ENCODE measurements at places on chromosomes 2 and 18. TPM values are rescaled to one million over a fixed set of nuclear protein-coding genes. Genes with fewer than 3 reads are reported as not detected.

SETBP1 gene
- total RNA-seq = 4.9 TPM

SP5 gene
- not detected for total RNA-seq

PXDN gene
- total RNA-seq = 111 TPM

CHRND gene
- total RNA-seq = not detected

STAMBP gene
- 23.6 TPM for total RNA-seq

UGT1A3 gene
- total RNA-seq = not detected

ITGB6 gene
- total RNA-seq = not detected

LRRTM1 gene
- not detected for total RNA-seq

CHN1 gene
- total RNA-seq = 203 TPM

HRH4 gene
- total RNA-seq = under 0.01 TPM

CDC42EP3 gene
- 5.6 TPM for total RNA-seq

CXCR2 gene
- not detected for total RNA-seq

ARHGAP25 gene
- total RNA-seq = 5.8 TPM

GCKR gene
- total RNA-seq = 0.26 TPM

PLB1 gene
- 1.8 TPM for total RNA-seq

SP100 gene
- 93.0 TPM for total RNA-seq

RAB10 gene
- 94.1 TPM for total RNA-seq

ACYP2 gene
- total RNA-seq = 22.1 TPM

POMC gene
- total RNA-seq = 0.66 TPM

FOXI3 gene
- total RNA-seq = not detected

RIT2 gene
- not detected for total RNA-seq

DYNAP gene
- total RNA-seq = not detected

MOCOS gene
- 9.0 TPM for total RNA-seq

DNAH7 gene
- total RNA-seq = 0.99 TPM

ARPC2 gene
- 199 TPM for total RNA-seq

PROKR1 gene
- total RNA-seq = not detected

DLX1 gene
- not detected for total RNA-seq

DSG4 gene
- total RNA-seq = not detected

FZD7 gene
- total RNA-seq = 39.1 TPM

SKOR2 gene
- total RNA-seq = not detected

CABLES1 gene
- 15.7 TPM for total RNA-seq

ATL2 gene
- 62.1 TPM for total RNA-seq

RETREG2 gene
- 88.7 TPM for total RNA-seq

GRP gene
- total RNA-seq = not detected

BZW1 gene
- 425 TPM for total RNA-seq

ST6GAL2 gene
- not detected for total RNA-seq

HOXD13 gene
- not detected for total RNA-seq

TGFBRAP1 gene
- total RNA-seq = 14.1 TPM

CTAGE1 gene
- under 0.01 TPM for total RNA-seq

TMEM163 gene
- total RNA-seq = not detected

DUSP19 gene
- total RNA-seq = 5.1 TPM

SOX11 gene
- 2.1 TPM for total RNA-seq

ZNF519 gene
- 2.8 TPM for total RNA-seq

NYAP2 gene
- not detected for total RNA-seq

SERPINB7 gene
- 3.0 TPM for total RNA-seq

FSHR gene
- total RNA-seq = not detected

B4GALT6 gene
- total RNA-seq = 1.5 TPM

TMEM198 gene
- total RNA-seq = 0.77 TPM

RRM2 gene
- 1.5 TPM for total RNA-seq

NEUROD1 gene
- total RNA-seq = not detected

IL1B gene
- 0.26 TPM for total RNA-seq

TCF23 gene
- total RNA-seq = not detected

Measured in fibroblast of lung (primary cell).